ENCODE measurements at places on chromosomes 7 and 10.

GRCh38 chr7:51123322-51124019 is 193.1 kb downstream of the COBL start:
- DNase-seq: peak; percentile 12

GRCh38 chr10:68353537-68353936 is 20.8 kb upstream of the PBLD start:
- DNase-seq: no peak

GRCh38 chr7:159306012-159306411 is 161.3 kb upstream of the VIPR2 start:
- DNase-seq: no peak

GRCh38 chr10:77889277-77889903 is 37.2 kb downstream of the DLG5 start:
- no peak for DNase-seq

- DNase-seq: no peak
Observed at GRCh38 chr10:30647089-30647488, 17.5 kb upstream of the LYZL2 start.

GRCh38 chr7:18289788-18290187 is 205.8 kb upstream of the HDAC9 start:
- DNase-seq: no peak

GRCh38 chr7:22765609-22766008 is 38.6 kb downstream of the IL6 start:
- DNase-seq: no peak

- DNase-seq: no peak
Observed at GRCh38 chr10:78727728-78728127, 341.0 kb upstream of the ZMIZ1 start.

DNA sequence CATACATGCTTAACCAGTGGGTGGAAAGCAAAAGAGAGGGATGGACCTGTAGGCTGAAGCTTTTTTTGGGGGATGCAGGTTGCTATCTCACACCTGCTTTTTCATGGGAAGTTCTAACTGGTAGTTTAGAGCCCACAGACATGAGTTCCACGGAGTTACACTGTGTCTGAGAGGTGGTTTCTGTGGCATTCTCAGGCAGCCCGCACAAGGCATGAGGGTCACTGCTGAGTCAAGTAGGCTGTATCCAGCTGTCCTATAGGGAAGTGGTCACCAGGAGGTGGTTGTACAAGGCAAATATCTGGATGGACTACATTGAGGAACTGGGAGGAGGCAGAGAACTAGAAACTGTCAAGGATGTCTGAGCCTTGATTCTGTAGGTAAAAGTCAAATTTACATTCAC is 351.0 kb upstream of the POM121L12 start:
- no peak for DNase-seq

- no peak for DNase-seq
Observed at GRCh38 chr7:77727527-77727926, 31.3 kb downstream of the RSBN1L start.

GRCh38 chr7:45681596-45682357 is 107.6 kb downstream of the ADCY1 start:
- DNase-seq: no peak

DNA sequence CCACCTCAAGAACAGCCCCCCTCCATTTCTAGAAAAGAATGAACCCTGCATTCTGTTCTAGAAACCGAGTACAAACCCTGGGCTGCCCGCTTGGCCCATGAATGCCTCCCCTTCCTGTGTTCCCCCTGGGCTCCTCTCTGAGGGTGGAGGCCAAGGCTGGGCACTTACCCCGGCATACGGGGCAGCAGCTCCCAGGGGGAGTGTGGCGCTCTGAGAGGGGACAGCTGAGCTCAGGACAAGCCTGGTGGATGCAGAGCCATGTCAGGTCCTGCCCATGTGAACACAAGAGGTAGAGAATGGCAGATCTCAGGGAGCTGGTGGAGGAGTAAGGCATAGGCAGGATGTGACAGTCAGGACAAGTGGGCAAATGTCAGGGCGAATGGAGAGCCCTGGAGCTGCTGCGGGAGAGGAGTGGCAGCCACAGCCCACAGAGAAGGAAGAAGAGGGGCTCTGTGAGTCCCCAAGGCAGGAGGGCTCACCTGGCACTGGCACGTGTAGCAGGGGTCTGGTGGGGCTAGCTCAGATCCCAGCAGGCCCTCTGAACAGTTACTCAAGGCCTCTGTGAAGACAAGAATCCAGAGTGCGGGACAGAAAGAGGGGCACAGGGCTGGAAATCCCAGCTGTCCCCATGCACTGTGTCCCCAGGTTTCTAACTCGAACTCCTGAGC is 18.9 kb downstream of the ATP6V1F start:
- no peak for DNase-seq

DNA sequence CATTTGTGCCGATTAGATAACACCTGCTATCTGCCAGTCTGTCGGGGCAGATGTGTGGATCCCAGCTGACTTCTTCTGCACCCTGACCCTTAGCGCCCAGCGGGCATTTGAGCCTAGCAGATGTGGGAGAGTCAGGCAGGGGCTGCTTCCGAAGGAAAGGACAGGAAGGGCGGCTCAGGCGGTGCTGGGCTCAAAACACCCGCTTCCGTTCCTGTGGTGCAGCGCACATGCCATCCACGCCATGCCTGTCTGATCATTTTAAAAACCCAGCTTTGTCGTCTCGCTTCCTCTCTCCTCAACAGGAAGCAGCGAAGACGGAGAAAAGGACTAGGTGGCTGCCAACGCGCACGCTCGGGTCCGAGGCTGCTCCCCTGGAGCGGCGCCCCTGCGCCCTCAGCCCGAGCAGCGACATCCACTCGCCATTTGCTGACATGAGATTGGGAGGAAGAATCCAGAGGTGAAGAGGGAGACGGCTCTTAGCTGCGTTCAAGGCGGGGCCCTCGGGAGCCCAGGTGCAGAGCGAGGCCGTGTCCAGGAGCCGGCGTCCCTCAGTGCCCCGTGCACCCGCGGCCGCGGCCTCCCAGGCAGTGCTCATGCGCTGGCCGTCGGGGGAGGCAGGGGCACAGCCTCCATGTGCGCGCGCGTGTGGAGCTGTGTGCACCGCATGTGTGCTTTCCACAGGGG is 5.9 kb upstream of the BHLHA15 start:
- no peak for DNase-seq

DNA sequence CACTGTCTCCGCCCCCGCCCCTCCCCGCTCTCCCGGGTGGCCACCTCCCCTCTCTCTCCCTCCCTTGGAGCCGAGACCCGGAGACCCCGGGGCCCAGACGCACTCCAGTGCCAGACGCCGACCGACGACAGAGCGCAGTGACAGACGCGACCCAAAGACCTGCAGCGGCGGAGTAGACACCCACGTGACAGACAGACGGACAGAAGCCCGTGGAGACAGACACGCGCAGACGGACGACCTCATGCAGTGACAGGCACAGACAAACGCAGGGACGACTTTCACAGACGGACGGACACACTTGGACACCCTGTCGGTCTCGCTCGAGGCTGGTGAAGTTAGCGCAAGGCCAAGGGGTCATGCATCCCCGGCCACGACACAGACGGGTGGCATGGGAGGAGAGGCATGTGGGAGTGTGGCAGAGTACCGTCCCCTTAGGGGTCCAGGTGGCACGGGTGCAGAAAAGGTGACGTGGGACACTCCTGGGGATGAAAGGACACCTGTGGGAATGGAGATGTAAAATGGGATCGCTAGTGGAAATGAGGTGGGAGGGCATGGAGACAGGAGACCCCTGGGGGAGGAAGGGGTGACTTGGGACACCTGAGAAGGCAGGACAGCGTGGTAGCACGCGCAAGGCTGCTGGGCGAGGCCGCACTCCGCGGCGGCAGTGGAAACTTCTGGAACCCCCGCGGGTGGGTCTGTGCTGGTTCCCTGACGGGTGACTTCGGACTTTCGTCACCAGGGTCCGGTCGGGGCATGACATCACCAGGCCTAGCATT is 456 bp upstream of the ACHE start:
- DNase-seq: no peak

GRCh38 chr10:121027371-121027770 is 176.2 kb downstream of the WDR11 start:
- no peak for DNase-seq

DNA sequence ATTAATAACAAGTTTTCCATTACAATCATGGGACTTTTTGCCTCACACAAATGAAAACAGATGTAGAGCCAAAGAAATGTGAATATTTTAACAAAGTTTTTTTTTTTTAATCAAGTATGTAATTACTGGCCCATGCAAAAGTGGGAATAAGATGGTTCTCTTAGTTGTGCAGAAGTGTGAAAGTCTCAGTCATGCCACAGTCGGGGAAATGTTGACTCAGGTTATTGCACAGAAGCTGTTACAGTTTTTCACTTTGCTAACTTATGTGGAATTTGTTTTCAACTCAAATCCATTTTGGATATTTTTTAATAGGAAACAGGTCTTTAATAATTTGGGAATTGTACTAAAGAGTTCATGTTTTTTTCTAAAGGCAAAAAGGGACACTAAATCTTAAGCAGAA is 44.0 kb upstream of the CAV2 start:
- no peak for DNase-seq

DNA sequence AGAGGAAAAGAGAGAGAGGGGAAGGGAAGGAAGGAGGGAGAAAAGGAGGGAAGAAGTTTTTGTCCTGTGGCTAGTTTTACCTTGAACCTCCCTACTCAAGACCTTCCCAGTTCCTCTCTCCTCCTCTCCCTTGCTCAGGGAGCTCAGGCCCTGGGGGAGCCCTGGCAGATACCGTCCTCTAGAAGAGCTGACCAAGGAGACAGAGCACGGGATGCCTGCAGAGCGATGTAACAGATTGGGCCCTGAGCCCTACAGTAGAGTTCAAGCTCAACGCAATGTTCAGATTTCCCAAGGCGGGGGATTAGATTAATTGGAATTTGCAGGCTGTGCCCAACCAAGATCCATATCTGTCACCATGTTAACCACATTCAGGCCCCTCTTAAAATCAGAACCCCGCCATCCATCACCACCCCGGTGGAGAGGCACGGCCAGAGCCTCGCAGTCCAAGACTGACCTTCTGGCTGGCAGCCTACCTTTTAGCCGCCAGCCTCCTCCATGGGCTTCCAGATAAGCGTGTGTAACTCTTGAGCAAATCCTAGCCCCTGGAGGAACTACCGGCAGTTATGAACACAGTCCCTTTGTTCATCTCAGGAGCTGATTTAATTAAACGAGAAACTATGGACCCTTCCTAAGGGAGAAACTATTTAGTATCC is 70.6 kb downstream of the KCNMA1 start:
- DNase-seq: no peak

- no peak for DNase-seq
Observed at GRCh38 chr10:121033366-121033765, 182.2 kb downstream of the WDR11 start.

- DNase-seq: no peak
Observed at GRCh38 chr10:127449490-127449889, 99.6 kb upstream of the NPS start.

- no peak for DNase-seq
Observed at GRCh38 chr10:22646388-22646853, 68.0 kb downstream of the PIP4K2A start.

DNA sequence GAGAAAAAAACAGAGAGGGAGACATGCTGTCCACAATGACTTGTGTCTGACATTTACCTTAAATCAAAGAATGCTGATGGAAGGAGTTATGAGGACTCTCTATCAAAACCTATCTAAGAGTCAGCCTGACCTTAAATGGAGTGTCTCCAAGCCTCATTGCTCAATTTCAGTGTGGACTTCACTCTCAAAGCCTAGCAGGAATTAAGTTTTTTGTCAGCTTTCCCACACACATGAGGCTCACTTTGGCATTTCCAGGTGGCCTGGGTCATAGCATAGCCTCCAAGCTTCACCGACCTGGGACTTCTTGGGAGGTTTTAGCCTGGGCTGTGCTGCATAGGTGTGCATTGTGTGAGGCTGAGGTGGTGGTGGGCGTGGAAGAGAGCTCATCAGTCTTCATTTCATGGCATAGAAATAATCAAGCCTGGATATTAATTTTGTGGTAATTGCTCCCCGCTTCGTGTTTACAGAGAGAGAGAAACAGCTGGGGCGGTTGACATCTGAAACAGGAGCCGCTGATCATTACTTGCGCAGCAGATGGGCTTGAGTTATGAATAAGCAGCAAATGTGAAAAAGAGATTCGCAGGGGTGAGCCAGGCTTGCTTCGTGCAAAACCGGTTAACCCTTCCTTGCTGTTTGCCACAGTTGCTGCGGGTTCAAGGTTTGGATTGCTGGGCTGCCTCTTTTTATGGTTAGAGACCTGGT is 647.8 kb downstream of the INHBA start:
- DNase-seq: no peak

GRCh38 chr10:22779331-22780019 is 65.1 kb upstream of the PIP4K2A start:
- no peak for DNase-seq

GRCh38 chr10:69731184-69731583 is 70.5 kb upstream of the COL13A1 start:
- DNase-seq: no peak

DNA sequence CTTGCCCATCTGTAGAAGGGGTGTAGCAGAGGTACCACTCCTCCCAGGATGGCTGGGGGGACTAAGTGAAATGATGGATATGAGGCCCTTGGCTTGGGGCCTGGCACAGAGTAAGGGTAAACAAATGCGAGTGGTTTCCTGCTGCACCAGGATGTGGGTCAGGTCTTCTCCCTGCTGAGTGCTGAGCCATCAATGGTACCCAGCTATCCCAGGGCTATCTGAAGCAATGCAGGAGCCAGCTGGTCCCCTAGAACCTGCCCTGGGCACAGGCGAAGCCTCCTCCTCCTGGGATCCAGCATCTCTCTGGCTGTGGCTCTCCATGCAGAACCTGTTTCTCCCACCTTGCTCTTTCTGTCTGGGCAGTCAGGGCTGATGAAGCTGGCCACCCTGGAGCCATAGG is 20.9 kb upstream of the GOLGA7B start:
- no peak for DNase-seq

- no peak for DNase-seq
Observed at GRCh38 chr10:120517196-120517595, 60.2 kb downstream of the PLPP4 start.

GRCh38 chr7:148803094-148803493 is 81.0 kb downstream of the EZH2 start:
- no peak for DNase-seq

GRCh38 chr7:91088156-91088555 is 176.1 kb upstream of the FZD1 start:
- no peak for DNase-seq
